ENCODE measurements at places on chromosomes 1 and 21.

- no peak for DNase-seq
Observed at GRCh38 chr1:230335861-230336522, 90.1 kb downstream of the PGBD5 start.

DNA sequence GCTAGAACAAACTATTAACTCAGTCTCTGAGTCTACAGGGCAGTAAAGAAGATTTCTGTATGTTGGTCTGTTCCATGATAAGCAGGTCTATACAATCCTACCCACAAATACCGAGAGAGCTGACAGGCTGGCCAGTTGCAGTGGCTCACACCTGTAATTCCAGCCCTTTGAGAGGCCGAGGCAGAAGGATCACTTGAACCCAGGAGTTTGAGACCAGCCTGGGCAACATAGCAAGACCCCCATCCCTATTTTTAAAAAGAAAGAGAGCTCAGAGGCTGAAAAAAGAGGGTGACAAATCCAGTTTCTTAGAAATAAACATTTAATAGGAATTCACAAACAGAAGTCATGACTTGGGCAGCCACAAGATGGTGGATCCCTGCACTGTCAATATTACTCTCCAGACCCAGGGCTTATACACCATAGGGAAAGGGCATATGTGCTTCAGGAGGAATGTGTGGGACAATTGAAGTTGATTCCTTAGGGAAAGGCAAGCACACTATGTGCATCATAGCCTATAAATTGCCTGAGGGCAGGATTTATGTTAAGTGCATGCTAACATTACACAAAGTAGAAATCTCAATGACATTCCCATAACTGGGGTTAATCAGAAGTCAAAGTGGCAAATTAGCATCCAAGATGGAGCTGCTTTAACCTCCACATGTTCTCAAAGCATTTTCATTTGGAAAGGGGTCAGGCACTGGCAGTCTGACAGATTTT lies 66.8 kb downstream of the SLC16A1 start:
- DNase-seq: no peak

- peak; percentile 18 for DNase-seq
Observed at GRCh38 chr1:241608379-241609033, 31.7 kb downstream of the CHML start.

- DNase-seq: no peak
Observed at GRCh38 chr1:212973899-212974298, 23.6 kb downstream of the VASH2 start.

DNA sequence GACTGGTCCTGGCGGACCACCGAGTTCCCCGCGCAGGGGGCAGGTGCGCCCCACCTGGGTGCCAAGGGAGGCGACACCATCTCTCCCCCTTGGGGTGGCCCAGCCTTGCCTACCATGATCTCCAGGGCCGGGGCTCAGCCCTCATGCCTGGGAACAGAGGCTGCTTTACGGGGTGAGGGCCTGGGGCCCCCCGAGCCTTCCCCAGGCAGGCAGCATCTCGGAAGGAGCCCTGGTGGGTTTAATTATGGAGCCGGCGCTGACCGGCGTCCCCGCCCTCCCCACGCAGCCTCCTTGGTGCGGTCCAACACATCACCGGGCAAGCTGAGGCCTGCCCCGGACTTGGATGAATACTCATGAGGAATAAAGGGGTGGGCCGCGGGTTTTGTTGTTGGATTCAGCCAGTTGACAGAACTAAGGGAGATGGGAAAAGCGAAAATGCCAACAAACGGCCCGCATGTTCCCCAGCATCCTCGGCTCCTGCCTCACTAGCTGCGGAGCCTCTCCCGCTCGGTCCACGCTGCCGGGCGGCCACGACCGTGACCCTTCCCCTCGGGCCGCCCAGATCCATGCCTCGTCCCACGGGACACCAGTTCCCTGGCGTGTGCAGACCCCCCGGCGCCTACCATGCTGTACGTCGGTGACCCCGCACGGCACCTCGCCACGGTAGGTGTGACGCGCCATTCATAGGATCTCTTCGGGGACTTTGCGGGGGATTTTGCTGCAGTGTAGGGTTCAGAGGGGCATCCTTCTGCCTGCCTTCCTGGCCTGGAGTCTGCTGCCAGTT lies 38.2 kb downstream of the TP73 start:
- DNase-seq: no peak

GRCh38 chr1:121595089-121595488 lies 410.3 kb downstream of the SRGAP2C start:
- no peak for DNase-seq

DNA sequence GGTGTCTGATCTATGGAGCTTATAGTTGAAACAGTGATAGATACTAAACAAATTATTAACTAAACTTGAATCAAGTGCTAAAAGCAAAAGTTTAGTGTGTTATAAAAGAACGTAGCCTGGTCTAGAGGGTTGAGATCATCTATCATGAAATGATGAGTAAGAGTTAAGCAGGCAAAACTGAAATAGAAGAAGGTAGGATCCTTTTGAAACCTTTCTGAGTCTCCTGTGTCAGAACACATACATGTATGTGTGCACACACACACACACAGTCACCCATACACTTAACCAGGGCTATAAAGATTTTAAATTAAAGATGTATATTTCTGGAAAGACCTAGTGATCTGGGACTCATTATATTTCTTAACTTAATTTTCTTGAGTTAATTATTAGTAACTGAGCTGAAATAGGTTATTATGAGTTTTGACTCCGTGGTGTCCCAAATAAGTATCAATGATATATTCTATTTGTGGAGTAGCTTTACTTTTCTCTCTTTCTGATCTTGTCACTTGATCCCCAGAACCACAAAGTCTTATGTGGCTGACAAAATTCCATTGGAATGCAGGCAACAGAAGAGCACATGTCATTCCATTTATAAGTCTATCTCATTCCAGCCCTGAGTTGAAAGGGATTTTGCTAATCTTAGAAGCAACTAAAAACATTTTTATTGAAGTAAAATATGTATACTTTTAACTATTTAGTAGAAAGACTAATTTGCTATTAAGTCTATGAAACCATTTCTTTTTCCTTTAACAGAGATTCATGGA lies 70.7 kb downstream of the PRRX1 start:
- DNase-seq: peak; percentile 80

- DNase-seq: peak; percentile 27
Observed at GRCh38 chr1:27368869-27369582, 2.3 kb upstream of the MAP3K6 start.

GRCh38 chr1:244224487-244225430 lies 173.7 kb downstream of the ZBTB18 start:
- no peak for DNase-seq

GRCh38 chr1:58583496-58583895 lies 6.4 kb upstream of the TACSTD2 start:
- DNase-seq: no peak

DNA sequence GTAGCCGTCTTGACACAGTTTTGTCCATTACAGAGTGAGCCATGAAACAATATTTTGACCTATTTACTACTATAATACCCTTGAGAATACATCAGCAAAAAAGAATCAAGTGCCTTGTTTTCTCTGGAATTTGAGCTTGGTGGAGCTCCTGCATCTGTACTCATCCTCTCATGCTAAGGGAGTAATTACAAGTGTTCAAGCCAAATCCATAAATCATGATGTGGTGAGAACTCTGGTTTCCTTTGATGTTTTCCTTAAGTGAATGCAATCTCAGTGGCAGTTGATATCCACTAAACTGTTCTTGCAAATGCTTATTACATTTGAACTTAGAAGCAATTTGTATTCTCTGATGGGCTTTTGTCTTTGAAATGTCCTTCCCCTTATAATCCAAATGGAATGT lies 824.6 kb upstream of the TMPRSS15 start:
- no peak for DNase-seq

DNA sequence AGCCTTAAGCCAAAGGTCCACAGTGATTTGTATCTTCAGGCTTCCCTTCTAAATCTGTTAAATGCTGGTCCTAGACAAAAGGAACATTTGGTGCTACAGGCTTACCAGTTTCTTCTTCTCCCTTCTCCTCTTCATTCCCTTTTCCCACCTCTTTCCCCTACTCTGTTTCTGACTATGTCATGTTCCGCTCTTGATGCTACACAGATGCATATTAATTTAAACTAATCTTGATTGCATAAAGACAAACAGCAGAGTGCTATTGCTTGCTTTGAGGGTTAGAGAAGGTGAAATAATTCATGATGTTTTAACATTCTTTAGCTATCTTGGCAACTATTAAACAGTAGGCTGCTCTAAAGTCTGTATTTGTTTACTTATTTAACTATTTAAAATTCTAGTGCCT lies 34.3 kb upstream of the COL24A1 start:
- no peak for DNase-seq
